ENCODE measurements at places on chromosomes 7 and 10.

- no peak for DNase-seq
These were observed 5.7 kb upstream of the ZMIZ1 start for GRCh38 chr10:79063071-79063491.

GRCh38 chr10:66744915-66745314 is 180.9 kb upstream of the LRRTM3 start:
- no peak for DNase-seq

DNA sequence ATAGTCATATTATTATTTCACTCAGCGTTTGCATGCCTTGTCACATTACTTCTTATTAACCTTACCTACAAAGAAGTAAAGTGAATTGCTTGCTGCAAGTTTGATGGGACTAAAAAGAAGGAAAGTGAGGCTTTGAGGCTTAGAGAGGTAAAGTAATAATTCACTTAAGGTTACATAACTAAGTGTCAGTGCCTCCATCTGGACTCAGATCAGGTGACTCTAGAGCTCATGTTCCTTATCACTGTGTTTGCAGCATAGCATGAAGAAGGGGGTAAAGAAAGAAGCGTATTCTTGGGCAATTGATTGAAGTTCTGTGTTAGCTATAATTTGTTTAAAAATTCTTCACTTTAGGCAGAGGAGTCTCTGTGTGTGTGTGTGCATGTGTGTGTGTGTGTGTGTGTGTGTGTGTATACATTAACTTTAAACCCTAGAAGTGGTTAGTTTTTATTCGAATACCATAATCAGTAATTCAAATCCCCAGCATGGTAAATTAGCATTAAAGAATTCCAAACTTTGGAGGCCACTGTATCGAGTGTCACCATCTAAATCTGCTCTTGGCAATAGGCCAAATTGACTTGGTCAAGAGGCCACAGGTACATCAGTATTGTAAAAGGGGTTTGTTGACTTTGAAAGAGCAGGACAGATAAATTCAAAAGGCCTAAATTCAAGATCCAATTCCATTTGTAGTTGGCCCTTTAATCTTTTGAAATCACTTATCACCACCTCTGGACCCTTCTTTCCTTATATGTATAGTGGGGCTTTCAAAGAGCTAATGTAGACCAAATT is 2.2 kb upstream of the PON3 start:
- no peak for DNase-seq

DNA sequence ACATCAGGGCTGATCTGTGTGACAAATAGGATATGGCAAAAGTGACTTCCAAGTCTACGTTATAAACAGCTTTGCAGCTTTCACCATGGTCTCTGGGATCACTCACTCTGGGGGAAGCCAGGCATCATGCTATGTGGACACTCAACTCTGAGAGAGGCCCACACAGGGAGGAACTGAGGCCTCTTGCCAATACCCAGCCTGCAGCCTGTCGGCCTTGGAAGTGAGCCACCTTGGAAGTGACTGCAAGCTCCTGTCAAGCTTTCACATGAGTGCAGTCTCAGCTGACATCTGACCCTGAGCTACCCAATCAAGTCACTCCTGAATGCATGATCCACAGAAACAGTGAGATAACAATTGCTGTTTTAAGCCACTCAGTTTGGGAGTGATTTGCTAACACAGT is 56.5 kb downstream of the MMRN2 start:
- no peak for DNase-seq
